ENCODE measurements at places on chromosomes 3 and 15.

DNA sequence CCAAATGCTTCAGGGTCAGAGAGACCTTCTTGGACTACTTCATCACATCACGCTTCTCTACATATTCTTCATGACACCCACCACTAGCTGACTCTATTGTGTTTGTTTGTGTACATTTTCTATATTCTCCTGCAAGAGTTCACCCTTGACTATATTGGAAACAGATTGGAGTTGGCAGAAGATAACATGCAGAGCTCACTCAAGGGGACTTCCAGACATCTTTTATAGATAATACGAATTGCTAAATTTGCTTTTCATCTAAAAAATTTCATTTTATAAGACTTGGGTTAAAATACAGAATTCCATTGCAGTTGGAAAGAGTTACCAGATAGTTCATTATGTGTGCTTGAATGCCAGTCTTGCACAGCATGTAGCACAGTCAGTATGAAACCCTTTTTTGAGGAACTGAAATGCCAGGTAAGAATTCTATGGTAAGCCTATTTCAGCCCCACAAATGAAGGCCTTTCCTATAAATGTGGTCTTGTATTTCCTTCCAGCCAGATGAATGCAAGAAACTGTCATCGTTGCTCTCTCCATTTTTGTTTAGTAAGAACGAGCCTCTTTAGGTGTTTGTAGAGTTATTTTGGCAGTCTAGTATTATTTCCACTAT, 177.6 kb downstream of the GHSR start:
- no peak for DNase-seq

DNA sequence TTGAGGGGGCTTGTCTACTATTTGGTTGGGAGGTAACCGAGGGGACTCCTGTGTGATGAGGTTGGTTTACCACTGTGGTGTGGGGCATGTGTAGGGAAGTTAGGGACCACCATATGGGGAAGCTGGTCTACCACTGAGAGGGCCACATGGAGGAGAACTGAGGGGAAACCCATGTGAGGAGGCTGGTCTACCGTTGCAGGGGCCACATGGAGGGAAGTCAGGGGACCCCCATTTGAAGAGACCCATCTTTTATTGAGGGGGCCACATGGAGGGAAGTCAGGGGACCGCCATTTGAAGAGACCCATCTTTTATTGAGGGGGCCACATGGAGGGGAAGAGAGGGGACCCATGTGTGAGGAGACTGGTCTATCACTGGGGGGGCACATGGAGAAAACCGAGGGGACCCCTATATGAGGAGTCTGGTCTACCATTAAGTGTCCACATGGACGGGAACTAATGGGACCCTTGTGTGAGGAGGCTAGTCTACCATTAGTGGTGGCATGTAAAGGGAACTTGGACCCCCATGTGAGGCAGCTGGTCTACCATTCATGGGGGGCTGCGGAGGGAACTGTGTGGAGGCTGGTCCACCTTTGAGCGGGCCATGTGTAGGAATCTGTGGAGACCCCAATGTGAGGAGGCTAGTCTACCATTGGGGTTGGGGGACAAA, 165.5 kb downstream of the FBLN2 start:
- DNase-seq = no peak

DNA sequence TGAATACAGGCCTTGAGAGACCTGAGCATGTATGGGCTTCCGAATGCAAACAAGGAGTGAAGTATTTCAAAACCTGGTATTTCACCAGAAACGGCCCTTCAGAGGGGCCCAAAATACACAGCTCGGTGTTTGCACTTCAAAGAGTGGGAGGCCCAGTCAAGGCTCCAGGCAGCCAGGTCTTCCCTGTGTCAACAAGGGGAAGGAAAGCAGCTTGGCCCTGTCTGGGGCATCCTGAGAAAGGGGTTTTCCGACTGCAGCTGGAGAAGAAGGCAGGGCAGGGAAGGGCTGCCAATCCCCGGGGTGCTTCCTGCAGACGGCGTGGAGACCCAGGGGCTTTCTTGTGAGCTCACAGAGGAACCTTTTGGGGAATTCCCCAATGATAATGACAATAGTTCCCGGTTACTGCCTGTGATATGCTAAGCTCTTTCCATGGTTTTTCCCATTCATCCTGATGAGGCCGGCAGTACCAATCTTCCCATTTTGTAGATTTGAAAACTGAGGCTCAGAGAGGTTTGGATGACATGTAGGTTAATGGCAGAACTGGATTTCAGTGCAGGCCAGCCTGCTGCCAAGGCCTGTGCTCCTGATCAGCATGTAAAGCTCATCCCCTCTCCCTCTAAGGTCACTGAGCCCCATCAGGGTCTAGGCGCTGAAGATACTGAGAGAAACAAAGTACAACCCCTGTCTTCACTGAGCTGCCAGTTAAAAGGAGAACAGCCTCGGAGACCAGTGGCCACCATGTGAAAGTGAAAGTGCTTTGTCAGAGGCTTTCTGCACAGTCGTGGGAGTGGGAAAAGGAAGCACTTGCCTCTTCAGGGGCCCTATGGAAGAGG, 43.0 kb upstream of the TLE3 start:
- peak; percentile 90 for DNase-seq

DNA sequence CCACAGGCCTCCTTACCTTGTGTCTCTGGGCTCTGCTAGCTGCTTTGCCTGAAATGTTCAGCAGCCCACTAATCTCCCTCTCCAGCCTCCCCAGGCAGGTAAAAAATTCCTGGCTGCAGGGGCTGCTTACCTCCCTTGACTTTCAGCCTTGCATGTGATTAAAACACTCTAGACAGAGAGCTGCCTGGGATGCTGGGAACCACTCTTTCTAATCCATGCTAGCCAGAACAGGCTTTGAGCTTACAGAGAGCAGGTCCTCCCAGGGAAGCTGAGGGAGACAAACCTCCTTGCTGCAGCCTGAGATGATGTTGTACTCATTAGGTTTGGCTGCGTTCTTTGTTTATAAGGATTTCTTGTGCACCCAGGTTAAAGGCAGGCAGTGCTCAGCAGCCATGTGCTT, 33.7 kb upstream of the LIPC start:
- DNase-seq = no peak

DNA sequence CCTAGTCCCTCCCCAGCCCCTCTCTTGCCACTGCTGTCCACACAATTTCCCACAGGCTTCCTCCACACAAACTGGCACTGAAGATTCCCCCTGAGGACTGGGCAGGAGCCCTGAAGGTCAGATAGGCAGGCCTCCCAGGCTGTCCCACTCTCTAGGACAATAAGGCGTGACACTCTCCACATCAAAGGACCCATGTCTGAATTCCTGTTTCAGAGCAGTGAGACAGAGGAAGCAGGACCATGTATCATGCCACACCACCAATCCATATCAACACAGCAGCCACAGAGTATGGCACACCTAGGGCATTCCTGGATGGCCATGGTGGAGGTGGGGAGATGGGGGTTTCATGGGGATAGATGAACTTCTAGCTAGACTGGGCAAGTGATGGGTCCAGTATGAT, 13.8 kb upstream of the CCR1 start:
- no peak for DNase-seq

DNA sequence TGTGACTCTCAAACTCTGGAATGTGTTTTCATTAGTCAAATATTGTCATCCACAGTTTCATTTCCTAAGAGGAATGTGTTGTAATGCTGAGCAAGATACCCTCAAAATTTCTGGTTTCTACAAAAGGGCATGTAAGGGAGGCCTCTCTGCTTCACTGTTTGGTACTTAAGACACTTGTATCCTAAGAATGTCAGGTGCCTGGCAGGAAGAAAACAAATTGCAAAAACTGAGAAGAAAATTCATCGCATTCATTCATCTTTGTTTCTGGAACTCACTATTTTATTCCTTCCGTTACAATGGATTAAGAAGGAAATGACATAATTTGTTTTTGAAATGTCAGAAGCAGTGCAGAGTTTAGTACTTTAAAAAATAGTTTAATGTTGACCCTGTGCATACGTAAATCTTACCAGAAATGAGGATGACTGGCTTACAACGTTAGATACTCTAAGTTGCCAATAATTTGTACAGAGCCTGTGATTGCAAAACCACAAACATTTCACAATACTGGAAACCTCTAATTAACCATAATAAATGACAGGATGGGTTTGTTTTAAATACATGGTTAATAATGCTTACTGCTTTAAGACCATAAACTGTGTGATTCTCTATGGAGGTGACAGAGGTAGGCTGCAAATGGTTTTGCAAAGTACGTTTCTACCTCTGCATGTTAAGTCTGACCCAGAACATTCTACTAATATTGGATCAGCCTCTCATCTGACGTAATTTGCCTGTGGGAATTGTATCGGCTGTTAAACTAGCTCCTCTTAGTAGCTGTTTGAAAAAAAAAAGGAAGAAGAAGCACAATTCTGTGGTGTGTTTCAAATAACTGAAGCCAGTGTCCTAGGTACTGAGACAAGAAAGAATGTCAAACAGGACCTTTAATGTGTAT, 477.8 kb downstream of the RBMS3 start:
- peak; percentile 87 for DNase-seq

DNA sequence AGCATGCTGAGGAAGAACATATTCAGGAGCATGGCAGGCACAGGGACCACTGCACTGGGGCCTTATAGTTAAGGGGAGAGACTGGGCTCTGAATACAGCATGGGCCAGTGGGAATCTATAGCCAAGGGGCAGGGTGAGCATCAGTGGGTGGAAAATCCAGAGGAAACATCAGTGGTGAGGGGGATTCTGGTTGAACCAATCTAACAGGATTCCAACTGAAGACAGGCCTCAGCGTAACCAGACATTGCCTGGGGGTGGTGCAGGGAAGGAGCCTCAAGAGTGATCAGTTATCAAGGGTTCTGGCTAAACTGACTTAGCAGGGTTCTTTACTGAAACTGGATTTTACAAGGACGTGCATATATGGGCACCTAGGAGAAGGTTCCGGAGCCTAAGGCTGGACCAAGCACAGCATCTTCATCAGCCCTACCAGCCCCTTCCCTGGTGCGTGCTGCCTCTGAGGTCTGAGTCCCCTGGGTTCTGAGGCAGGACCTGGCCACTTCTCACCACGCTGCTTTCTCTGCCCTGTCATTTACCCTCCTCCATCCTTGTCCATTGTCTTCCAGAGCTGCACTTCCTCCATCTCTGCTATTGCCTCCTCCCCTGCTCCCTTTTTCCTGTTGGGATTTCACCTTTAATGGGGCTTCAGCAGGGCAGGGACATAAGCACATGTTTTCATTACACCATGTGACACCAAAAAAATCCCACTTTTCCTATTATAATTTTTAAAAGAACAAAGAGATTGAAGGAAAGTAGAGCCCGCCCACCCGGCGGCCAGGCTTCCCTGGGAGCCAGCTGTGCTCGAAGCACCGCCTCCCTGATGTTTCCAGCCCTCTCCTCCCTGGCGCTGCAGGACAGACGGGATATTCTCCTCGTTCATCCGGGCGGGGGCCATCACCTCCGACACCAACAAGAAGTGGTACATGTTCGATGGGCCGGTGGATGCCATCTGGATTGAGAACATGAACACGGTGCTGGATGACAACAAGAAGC, 52.1 kb downstream of the DNAH1 start:
- no peak for DNase-seq

GRCh38 chr3:188301147-188301546, 147.2 kb downstream of the LPP start:
- DNase-seq = no peak

- peak; percentile 81 for DNase-seq
Measured at GRCh38 chr3:194808640-194809097, 123.0 kb downstream of the FAM43A start.

GRCh38 chr3:190854062-190854461, 8.4 kb downstream of the GMNC start:
- no peak for DNase-seq

GRCh38 chr3:30141178-30141581, 465.2 kb upstream of the TGFBR2 start:
- DNase-seq = no peak

- no peak for DNase-seq
Measured at GRCh38 chr15:65987100-65987499, 117.8 kb downstream of the RAB11A start.

DNA sequence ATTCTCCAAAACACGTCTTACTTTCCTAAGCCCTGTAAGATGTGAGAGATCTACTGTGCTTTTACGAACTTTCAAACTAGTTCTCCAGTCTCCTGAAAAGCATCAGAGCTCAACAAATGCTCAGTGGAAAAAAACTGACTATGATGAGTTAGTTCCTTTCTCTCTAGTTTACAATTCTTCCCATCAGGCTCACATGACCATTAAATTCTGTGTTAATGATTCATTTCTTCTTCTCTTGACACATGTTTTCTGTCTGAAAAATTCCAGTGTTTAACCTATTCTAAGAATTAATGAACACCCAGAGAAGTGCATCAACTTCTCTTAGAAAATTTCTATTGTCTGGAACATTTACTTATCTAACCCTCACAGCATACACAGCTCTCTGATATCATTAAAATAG, 844.3 kb downstream of the SI start:
- peak; percentile 62 for DNase-seq

GRCh38 chr3:35638251-35638979, 910 bp upstream of the ARPP21 start:
- DNase-seq = no peak

DNA sequence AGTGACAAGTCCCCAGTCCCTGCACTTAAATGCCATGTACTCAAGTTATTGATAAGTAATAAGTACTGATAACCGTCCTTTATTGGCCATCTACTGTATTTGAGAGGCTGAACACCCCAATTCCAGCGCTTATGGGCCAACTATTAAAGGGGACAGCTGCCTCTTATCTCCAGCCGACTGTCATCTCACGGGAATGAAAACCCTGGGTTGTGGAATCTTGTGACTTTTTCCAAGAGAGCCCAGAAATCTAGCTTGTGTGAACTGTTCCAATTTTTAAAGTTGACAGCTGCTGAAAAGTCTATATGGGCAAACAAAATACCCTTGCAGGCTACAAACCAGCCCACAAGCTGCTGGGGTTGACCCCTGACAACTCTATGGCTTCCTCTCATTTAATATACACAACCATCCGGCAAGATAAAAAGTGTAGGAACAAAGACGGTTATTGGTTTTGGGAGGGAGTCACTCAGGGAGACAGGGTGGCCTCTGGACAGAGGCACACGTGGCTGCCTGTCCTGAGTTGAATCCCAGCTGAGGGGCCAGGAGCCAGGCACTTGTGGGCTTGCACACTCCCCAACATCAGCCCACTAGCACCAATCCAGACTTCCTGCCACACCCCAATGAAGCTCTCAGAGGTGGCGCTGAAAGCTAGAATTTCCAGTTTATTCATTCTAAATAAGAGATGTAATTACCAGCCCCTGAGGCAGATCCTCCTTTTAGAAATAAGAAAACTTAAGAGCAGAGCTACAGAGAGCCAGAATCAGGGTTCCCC, 16.2 kb downstream of the SPSB4 start:
- no peak for DNase-seq

DNA sequence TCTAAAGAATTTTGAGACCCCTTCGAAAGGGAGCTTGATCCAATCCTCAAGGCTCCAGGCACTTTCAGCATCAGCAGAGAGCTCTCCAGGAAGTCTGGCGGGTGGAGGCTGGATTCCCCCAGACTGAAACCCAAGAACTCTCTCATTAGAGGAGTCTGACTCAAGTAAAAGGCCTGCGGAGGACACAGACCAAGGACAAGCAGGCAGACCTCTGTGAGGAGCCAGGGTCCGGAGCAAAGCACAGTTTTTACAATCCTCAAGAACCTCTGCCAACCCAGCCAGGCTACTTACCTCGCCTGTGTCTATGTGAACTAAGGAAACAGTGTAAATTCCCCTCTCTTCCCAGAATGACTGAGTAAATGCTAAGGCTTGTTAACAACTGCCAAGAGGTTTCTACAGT, 86.2 kb downstream of the FBN1 start:
- peak; percentile 26 for DNase-seq

GRCh38 chr3:124381575-124382333, 348.5 kb upstream of the UMPS start:
- peak; percentile 56 for DNase-seq
